ENCODE measurements at places on chromosomes 11 and 22.

DNA sequence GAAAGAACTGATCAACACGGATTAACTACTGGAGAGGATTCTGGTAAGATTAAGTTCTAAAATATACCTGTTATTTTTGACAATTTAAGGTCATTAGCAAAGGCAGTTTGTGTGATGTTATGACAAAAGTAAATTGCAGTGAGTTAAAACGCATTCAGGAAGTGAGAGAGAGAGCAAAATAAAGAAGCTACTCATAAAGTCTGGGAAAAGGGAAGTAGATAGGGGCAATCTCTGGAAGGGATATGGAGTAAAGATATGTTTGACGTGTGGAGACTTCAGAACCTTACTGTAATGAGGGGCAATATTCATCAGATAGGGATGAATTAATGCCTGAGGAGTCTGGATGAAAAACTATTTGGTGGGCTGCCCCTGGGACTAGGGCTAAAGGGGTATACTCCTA, 16.8 kb downstream of the OR56B4 start:
- DNase-seq: no peak

DNA sequence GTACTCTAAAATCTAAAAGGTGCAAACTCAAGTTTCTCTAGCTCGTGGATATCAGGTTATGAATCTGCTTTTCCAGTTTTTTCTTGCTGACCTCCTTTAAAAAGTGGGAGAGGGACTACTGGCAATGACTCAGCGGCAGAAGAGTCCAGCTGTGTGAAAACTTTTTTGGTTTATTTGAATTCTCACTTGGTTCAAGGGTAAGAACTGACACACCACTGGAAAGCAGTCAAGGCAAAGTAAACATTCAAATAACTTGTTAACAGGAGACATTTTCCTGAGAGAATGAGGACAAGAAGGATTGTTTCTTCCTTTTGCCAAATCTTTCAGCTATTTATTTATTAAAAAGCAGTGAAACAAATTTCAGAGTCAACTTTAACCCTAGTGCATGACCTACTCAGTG, 36.1 kb downstream of the CDON start:
- DNase-seq: no peak

DNA sequence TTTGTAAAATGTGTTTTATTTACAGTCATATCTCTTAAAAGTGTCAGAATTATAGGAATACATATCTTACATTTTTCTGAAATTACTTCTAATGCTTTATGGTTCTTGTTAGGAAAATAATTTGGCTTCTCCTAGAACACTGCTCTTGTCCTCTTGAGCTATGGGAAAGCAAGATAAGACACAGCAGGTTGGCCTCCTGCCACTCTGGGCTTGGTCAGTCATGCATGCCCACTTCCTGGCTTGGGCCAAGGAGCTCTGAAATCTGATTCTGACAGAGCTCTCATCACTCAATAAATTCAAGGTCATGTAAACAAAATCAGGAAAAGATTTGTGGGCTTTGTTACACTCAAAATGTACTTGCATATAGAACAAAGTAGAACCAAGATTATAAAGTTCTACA, 1036.0 kb downstream of the OPCML start:
- no peak for DNase-seq

DNA sequence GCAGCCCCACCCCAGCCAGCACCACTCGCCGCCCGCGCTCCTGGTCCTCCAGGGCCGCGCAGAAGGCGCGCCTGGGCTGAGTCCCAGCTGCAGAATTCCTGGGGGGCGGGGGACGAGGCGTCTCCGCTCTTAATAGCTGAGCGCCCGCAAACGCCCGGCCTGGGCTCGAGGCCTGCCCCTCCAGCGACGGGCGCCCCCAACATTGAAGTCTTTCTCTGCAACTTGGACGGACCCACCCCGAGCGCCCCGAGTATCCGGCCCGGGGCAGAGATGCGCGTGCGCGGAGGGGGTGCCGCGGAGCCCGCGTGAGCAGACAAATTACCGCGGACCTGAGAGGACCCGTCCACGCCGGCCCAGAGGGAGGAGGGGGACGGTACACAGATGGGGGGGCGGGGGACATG, 6.7 kb upstream of the SYT7 start:
- no peak for DNase-seq
